Endodermal cell (in vitro differentiated cells): ENCODE measurements at places on chromosomes 7 and 10.
A peak's percentile ranks its signal among the peaks of the same experiment; 100 is the strongest.

DNA sequence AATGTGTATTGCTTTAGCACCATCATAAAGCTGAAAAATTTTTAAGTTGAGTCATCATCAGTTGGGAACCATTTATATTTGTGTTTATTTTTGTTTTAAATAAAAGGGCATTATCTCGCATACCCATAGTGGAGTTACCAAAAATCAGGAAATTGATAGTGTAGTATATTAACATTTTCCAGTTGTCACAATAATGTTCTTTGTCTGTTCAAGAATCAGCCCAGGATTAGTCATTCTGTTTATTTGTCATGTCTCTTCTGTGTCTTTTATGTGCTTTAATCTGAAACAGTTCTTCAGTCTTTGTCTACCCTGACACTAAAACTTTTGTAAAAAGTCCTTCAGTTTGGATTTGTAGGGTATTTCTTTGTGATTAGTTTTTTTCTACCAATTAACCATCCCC lies 827.8 kb upstream of the ZWINT start:
- DNase-seq, result no peak

GRCh38 chr7:148706368-148706767 lies 7.7 kb downstream of the CUL1 start:
- DNase-seq, result no peak

- DNase-seq, result no peak
These were observed 148.4 kb downstream of the SEMA3D start for GRCh38 chr7:85038466-85038865.

- no peak for DNase-seq
These were observed 15.8 kb upstream of the SAR1A start for GRCh38 chr10:70186090-70186489.

GRCh38 chr10:96794836-96795733 lies 37.0 kb upstream of the LCOR start:
- peak; percentile 46 for DNase-seq

DNA sequence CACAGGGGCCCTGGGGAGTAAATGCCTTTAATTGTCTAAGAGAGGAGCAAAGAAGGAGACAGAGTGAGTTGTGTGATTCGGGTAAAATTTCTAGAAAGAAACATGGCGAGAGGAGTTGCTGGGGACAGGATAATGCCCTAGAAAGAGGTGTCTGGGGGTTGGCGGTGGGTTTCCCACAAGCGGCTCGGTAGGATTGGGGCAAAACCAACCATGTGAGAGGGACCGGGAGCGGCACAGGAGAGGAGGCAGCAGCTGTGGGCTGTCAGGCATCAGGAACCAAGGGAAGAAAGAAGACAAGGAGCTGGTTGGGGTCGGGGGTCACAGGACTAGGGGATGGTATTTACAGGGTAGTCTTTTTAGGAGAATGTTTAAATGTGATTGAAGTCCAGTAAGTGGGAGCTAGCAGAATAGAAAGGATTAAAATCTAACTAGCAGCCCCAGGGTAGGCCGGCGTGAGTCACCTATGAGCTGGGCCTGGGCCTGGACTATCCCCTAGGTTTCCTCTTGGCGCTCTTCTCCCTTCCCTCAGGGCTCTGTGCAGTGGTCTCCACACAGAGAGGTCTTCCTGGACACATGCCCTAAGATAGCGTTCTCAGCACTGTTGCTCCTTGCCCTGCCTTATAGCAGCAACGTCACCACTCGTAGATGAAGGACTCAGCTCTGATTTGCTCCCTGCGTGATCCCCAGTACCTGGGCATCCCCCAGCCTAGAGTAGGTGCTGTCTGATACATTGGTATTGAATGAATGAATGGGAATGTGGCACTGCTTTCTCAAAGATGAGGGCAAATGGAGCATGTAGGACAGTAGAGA lies 32.6 kb downstream of the IKZF1 start:
- DNase-seq, result peak; percentile 20

DNA sequence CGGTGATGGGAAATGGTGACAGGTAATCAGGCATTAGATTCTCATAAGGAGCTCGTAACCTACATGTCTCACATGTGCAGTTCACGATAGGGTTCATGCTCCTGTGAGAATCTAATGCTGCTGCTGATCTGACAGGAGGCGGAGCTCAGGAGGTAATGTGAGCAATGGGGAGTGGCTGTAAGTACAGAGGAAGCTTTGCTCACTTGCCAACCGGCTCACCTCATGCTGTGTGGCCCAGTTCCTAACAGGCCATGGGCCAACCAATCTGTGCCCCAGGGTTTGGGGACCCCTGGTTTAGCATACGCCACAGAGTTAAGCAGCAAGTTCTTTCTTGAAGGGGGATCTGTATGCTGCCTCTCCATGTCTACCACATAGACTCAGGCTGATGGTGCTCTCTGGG lies 133.1 kb downstream of the IQUB start:
- DNase-seq, result no peak

- no peak for DNase-seq
These were observed 35.3 kb downstream of the KCNH2 start for GRCh38 chr7:150942591-150943452.

DNA sequence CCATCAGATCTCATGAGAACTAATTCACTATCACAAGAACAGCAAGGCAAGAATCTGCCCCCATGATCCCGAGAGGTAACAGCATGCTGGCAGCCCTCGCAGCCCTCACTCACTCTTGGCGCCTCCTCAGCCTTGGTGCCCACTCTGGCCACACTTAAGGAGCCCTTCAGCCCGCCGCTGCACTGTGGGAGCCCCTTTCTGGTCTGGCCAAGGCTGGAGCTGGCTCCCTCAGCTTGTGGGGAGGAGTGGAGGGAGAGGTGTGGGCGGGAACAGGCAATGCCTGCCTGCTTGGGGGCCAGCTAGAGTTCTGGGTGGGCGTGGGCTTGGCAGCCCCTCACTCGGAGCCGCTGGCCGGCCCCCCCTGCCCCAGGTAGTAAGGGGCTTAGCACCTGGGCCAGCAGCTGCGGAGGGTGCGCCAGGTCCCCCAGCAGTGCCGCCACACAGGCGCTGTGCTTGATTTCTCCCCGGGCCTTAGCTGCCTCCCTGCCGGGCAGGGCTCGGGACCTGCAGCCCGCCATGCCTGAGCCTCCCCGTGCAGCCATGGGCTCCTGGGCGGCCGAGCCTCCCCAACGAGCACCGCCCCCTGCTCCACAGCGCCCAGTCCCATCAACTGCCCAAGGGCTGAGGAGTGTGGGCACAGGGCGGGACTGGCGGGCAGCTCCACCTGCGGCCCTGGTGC lies 24.0 kb upstream of the ZNF438 start:
- no peak for DNase-seq

DNA sequence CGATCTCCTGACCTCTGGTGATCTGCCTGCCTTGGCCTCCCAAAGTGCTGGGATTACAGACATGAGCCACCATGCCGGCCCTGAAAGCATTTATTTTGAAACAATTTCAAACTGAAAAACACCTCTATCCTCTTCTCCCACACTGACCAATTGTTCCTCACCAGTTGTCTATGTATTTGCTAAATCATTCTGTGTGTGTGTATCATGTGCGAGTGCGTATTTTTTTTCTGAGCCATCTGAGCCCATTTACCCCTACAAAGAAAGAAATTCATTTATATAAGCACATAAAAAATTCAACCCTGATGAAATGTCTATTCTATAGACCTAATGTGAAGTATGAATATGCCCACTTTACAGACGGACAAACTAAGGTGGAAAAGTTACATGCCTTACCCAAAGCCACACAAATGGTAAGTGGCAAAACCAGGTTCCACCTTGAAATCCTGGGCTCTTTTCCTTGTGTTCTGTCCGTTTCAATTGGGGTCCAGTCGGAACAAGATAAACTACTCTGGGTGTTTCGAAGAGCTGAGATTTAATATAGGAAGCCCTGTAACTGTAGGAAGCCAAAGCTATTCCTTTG lies 46.8 kb downstream of the RBM17 start:
- no peak for DNase-seq

- no peak for DNase-seq
These were observed 23.4 kb downstream of the SLC26A3 start for GRCh38 chr7:107779647-107780099.

DNA sequence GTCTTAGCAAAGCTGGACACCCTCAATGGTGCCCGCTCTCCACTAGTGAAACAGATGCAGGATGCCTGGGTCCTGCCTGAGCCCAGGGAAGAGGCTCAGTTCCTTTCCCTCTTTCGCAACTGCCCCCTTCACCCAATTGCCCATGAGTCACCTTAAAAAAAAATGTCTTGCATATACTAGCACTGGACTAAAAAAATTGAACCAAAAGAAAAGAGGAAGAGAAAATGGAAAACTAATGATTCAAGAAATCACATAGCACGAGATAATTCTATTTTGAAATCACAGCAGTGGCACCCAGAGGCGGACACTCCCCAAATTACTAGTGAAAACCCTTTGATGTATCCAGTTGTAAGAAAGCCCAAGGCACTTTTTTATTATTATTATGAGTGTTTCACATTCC lies 972.5 kb downstream of the LRMDA start:
- no peak for DNase-seq

DNA sequence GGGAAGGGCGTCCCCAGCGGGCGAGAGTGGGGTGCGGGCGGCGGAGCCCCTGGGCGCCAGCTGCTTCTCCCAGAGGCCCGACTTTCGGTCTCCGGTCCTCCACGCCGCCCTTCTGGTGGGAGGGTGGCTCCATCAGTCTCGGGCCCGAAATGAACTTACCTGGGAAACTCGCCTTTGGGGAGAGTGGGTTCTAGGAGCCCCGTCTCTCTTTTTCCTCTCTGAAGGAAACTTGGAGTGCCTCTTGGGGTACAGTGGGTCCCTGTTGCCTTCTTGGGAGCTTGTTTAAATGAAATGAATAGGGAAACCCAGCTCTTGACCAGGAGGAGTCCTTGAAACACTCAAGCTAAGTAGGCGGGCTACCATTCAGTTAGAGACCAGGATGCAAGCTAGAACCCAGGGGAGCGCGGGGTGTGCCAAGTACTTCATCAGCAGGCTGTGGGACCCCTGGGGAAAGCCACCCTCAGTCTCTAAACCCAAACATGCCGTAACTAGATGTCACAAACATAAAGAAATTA lies 1.3 kb downstream of the SLC26A4 start:
- DNase-seq, result no peak

DNA sequence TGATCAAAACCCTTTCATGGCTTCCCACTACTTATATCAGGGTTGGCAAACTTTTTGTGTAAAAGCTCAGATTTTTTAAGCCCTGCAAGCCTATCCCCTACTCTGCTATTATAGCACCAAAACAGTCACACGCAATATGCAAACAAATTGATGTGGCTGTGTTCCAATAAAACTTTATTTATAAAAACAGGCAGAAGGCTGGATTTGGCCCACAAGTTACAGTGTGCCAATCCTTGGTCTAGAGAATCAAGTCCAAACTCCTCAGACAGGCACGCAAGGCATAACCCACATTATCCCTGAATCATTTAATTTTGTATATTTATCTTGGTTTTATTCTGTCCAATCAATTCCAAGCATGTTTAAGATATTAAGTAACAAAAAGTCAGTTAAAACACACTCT lies 71.9 kb downstream of the SGMS1 start:
- no peak for DNase-seq

DNA sequence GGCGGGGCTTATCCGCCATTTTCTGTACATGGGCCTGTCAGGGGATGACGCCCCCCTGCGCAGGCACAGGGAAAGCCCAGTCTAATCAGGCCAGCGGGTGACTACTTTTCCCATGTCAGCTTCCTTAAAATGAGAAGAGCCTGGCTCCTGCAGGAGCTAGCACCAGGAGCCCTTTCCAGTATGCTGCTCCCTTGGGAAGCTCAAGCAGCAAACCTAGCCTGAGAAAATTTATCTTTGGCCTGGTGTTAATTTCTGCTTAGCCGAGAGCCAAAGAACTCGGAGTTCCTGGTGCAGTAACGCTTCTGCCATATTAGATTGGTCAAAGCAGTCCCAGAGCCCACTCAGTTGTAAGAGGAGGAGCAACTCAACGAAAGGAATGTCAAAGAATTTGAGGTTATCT lies 239.0 kb upstream of the PHYHIPL start:
- no peak for DNase-seq

DNA sequence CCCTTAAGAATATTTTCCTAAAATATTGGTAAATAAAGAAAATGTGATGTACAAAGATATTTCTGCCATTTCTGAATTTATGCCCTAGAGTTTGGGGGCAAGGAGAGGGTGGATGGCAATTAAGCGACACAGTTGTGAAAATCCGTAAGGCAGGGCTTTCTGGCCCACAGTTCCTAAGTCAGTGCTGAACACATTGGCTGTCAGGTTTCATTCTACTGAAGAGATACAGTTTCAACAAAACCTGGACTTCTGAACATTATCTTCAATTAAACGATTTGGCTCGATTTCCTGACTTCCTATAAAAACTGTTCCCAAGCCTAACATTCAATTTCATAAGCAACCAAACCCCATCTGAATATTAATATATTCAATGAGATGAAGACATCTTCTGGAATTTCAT lies 61.1 kb upstream of the NEBL start:
- no peak for DNase-seq

DNA sequence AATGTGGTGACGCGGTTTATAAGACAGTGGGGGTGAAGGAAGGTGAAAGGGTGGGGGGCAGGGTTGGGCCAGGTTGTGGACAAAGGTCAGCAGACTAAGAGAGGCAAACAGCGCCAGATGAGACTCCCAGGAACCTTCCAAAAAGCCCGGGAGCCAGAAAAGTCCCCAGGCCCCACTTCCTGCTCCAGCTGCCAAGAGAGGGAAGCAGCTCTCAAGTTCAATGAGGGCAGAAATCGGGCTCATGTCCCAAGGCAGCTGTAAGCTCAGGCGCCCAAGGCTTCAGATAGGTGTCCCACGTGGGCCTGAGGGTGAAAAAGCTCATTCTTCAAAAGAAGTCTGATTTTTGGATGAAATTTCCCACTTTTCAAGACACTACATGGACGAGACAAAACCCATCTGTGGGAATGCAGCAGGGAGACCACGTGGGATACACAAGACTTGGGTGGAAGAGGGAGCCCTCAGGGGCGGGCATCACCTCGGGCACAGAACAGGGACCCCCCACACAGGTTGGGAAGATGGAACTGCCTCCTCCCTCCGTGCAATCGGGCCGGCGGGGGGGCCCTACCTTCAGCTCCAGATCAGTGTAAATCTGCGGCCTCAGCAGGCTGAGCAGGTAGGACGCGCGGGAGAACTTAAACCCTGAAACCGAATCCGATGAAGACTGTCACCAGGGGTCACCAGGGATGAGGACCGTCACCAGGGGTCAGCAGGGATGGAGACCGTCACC lies 7.8 kb downstream of the PYROXD2 start:
- DNase-seq, result no peak

GRCh38 chr7:154865984-154866685 lies 136.8 kb downstream of the PAXIP1 start:
- no peak for DNase-seq

DNA sequence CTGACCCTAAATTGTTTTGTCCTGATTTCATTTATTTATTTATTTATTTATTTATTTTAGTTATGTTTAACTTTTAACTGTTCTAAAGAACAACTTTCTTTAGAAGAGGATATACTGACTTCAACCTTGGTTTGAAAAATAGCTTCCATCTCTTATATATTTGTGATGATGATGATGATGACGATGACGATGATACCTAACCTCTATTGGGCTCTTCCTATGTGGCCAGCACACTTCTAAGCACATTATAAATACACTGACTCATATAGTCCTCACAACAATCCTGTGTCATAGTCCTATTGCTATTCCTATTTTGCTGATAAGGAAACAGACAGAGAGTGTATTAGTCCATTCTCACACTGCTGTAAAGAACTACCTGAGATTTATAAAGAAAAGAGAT lies 162.9 kb upstream of the KIAA1217 start:
- DNase-seq, result no peak
